ENCODE measurements at places on chromosomes 12 and 14.
A peak's percentile ranks its signal among the peaks of the same experiment; 100 is the strongest.

- DNase-seq: no peak
Observed at GRCh38 chr14:99596772-99597171, 7.2 kb downstream of the CCDC85C start.

GRCh38 chr12:79522257-79522988 lies 168.3 kb downstream of the PAWR start:
- DNase-seq: no peak

DNA sequence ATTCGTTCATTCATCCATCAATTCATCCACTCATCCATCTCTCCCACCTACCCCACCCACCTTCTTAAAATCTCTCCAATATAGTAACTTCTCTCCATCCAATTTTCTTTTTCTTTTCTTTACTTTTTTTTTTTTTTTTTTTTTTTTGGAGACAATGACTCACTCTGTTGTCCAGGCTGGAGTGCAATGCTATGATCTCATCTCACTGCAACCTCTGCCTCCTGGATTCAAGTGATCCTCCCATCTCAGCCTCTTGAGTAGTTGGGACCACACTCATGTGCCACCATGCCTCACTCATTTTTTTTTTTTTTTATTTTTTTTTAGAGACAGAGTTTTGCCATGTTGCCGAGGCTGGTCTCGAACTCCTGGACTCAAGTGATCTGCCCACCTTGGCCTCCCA lies 118.4 kb downstream of the SUDS3 start:
- DNase-seq: no peak

- DNase-seq: peak; percentile 58
Observed at GRCh38 chr12:116434155-116435011, 124.8 kb upstream of the MAP1LC3B2 start.

DNA sequence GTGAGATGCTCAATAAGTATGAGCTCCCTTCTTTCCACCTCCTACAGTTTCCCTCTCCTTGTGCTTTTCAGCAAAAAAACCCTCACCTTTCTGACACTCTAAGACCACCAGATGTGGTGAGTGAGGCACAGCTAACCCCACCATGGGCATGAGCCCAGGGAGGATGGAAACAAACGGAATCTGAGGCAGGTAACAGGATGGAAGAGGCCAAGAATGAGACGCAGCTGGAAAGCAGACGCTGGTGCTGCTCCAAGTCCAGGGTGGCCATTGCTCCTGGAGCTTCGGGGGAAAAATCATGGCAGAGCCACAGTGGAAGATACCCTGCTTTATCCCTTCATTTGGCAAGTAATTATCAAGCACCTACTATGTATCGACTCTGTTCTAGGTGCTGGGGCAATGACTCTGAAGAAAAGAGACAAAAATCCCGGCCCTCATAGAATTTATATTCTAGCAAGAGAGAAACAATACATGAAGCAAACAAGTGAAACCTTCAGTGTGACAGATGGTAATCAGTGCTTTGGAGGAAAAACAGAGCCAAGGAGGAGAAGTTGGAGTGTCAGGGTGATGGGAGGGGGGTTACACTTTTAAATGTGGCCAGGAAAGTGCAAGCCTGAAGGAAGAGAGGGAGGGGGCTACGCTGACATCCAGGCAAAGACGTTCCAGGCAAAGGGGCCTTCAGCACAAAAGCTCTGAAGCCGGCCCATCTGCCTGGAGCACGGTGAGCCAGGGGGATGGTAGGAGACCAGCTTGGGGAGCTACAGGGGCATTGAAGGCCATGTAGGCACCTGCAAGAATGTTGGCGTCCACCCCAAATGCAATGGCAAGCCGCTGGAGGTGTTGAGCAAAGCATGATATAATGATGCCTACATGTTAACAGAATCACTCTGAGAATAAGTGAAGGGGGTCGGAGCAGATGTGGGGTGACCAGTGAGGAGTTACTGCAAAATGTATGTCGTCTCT lies 154.2 kb downstream of the DPF3 start:
- no peak for DNase-seq

GRCh38 chr12:133231001-133231400 lies 4.7 kb downstream of the ANHX start:
- no peak for DNase-seq

GRCh38 chr12:130427381-130427887 lies 89.7 kb downstream of the PIWIL1 start:
- no peak for DNase-seq

GRCh38 chr12:54654926-54655325 lies 6.8 kb upstream of the DCD start:
- DNase-seq: no peak

DNA sequence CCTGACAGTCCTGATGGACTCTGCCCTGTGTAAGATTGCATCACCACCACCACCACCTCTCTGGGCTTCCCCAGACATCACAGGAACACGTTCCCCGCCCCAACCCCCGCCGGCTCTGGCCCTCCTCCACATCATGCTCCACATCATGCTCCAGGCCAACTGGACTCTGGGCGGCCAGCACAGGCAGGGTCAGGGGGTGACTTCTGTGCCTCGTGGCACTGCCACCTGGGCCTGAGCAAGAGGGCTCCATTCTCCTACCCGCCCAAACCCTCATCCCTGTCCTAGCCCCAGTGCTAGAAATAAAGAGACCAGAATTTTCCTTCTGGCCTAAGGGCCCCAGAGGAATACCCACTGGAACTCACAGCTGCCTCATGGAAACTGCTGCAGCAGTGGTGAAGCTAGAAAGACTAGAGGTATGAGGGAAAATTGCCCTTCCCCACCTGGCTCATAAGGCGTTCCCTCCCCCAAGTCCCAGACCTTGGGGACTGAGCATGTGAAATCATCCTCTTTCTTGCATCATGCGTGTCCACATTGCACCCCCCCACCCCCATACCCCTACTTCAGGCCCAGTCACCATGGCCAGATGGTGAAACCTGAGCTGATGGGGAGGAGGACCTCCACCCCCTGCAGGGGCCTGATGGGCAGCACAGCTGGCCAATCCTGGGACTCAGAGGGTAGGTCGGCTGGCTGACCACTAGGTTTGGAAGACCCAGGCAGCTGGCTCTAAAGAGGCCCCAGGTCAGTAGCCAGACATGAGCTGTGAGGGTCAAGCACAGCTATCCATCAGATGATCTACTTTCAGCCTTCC lies at the start of gene INHBE:
INHBE (plus strand) TSS at position 742 of the 808 bp plus-strand sequence. CDS start 230 bp downstream, outside the sequence.
- no peak for DNase-seq

Measured in left renal pelvis (tissue), 4 donors.